Activated T-cell treated with anti-CD3 and anti-CD28 coated beads for 48 hours (primary cell): ENCODE measurements at places on chromosomes 7 and 10.

DNA sequence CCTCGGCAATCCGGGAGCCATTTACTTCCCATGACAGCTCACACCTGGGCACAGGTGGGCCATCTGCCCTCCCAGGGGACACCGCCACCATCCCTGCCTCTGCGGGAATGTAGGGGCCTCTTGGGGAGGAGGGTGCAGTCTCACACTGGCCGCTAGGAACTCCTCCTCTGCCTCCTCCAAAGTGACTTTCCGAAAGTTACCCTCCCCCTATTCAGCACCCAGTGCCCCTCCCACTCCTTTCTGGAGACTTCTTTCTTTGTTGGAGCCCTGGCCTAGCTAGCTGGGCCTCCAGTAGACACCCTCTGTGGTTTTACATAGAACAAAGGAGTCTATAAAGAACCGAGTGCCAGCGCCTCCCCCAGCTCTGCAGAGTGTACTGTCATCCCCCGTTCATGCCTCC, 45.8 kb upstream of the MNX1 start:
- no peak for DNase-seq

DNA sequence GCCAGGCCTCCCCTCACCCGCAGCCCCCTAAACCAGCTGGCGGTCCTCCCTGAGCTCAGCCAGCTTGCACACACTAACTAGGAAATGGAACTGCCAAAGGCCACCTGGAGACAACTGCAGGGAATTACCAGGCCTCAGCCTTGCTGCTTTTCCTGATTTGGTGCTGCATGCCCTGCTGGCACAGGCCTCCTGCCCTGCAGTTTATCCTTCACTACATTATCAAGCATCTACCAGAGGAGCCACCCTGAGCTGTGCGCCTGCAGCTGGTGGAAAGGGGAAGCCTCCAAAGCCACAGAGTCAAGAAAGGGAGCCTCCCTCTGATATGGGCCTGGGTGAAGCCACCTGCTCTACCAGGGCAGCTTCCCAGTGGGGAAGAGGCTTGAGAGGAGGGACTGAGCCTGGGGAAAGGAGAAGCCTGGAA, 139.8 kb downstream of the GRID1 start:
- no peak for DNase-seq

- DNase-seq = no peak
Observed at GRCh38 chr10:62903828-62904227, 87.7 kb upstream of the EGR2 start.

DNA sequence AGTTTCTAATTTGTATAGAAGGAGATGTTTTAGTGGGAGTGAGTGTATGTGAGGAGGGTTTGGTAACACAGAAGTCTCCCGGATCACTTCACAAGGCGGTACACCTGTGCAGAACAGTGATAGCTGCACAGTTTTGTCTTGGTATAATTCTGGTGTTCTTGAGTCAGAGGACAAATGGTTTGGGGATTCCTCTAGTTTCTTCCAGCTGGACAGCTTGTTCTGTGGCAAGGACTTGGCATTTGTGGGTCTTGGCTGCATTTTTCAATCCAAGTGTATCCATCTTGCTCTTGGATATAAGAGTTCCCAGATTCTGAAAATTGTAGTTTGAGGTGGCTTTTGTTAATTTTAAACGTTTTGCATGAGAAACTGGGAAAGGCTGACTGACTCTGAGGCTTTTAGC, 135.7 kb downstream of the AHR start:
- no peak for DNase-seq

DNA sequence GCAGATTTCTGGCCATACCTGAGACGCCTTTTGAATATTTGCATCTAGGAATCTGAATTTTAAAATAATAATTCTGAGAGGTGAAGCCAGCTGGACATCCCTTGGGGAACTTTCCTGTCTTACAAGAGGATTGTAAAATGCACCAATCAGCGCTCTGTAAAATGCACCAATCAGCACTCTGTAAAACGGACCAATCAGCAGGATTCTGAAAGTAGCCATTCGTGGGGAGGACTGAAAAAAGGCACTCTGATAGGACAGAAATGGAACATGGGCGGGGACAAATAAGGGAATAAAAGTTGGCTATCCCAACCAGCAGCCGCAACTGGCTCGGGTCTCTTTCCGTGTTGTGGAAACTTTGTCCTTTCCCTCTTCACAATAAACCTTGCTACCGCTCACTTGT, 9.9 kb downstream of the PPIF start:
- no peak for DNase-seq

DNA sequence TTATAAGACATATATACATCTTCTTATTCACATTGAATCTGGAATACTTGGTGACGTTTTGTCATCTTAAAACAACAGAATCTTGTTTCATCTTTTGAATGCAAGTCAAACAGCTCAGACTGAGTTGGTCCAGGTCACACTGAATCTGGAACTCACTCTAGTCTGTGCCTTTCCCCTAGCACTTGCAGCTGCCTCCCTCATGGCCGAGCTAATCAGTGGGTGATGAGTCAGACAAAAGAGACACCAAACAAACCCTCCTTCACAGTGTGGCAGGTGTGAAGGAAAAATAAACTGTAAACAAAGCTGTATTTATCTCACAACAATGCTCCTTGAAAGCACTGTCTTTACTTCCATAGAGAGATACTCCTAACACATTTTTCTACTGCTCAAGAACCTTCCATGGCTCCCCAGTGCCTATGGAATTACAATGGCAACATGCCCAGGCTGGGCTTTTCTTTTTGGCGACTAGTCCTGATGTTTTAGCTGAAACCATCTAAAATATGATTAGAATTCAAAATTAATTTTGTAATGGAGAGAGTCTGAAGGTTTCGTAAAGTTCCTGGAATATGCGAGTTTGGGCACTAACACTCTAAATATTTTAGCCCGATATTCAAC, 140.0 kb downstream of the ZNF365 start:
- DNase-seq = no peak

GRCh38 chr10:4885162-4885561, 59.2 kb downstream of the AKR1E2 start:
- DNase-seq = no peak

DNA sequence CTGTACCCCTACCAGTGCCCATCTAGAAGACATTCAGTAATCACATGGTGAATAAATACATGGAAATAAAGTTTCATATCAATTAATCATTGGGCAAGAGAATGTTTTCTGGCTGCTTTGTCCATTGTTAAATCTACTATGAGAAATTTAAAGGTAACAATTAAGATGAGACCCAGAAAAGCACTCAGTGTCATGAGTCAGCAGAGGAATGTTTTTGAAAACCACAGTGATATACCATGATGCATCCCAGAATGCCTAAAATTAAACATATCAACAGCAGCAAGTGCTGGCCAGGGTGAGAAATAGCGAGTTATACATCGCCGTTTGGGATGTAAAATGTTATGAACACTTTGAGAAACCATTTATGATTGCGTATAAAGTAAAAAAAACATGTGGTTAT, 825.3 kb upstream of the C7orf33 start:
- DNase-seq = no peak

DNA sequence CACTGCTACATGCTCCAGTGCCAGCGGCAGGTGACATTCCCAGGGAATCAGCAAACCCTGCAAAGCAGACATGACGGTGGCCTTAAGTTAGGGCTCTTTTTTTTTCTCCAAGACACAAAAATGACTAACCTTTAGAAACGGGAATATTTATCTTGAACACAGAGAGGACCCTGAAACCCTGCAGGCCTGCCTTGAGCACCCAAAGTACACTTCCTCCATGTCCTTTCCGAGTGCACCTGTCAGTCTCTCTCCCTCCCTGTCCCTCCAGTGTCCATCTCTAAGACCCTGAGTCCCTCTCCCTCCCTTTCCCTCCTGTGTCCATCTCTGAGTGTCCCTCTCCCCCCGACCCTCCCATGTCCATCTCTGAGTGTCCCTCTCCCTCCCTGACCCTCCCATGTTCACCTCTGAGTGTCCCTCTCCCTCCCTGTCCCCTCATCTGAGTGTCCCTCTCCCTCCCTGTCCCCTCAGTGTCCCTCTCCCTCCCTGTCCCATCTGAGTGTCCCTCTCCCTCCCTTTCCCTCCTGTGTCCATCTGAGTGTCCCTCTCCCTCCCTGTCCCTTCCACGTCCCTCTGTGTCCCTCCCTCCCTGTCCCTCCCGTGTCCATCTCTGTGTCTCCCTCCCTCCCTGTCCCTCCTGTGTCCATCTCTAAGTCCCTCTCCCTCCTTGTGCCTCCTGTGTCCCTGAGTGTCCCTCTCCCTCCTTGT, 51.2 kb upstream of the CAMK2B start:
- DNase-seq = no peak

- peak; percentile 56 for DNase-seq
Observed at GRCh38 chr10:114541081-114541796, 116.8 kb downstream of the ABLIM1 start.

- no peak for DNase-seq
Observed at GRCh38 chr7:3573151-3573550, 272.1 kb downstream of the SDK1 start.

GRCh38 chr7:150629347-150629746, 2.8 kb downstream of the GIMAP6 start:
- no peak for DNase-seq

DNA sequence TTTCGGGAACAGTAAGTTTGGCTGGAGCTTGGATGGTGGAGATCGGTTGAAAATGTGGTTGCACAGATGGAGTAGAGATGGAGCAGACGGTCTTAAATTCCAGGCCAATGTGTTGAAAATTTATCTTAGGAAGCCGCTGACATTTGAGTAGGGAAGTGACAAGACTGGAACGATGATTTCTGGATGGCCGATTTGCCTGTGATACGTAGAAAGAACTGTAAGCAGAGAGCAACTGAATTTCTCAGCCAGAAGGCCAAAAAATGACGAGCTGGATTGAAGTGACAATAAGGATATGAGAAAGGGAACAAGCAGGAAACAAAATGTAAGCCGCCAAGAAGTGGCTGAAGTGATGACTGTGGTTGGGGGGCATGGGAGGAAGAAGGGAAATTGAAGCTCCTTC, 687 bp upstream of the ARMC3 start:
- no peak for DNase-seq

GRCh38 chr10:58950618-58951017, 225.8 kb upstream of the PHYHIPL start:
- no peak for DNase-seq

- no peak for DNase-seq
Observed at GRCh38 chr10:4557469-4557868, 268.5 kb upstream of the AKR1E2 start.

DNA sequence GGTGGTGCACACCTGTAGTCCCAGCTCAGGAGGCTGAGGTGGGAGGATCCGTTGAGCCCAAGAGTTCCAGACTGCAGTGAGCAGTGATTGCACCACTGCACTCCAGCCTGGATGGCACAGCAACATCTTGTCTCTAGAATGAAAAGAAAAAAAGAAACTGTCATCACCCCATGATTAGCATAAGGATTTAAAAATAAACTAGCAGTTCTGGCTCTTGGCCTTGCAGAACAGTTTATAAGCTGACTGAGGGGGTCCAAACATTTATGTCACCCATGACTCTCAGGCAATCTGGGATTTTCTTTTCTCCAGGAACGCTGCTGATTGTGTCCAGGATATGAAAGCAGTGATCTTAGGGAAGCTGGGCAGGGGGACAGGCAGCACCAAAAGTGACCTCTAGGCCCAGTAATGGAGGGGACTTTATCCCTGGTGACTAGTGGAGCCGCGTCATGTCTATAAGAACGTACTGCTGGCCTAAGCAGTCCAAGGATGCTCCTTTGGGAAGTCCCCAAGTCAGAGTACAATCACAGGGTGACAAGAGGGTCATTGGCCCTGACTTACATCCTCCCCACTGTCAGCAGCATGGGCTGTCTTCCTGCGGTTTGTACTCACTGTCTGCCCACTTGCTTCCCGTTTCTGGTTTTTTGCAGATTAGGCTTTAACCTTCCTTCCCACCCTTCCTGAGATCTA, 177.4 kb downstream of the ARHGAP12 start:
- no peak for DNase-seq

DNA sequence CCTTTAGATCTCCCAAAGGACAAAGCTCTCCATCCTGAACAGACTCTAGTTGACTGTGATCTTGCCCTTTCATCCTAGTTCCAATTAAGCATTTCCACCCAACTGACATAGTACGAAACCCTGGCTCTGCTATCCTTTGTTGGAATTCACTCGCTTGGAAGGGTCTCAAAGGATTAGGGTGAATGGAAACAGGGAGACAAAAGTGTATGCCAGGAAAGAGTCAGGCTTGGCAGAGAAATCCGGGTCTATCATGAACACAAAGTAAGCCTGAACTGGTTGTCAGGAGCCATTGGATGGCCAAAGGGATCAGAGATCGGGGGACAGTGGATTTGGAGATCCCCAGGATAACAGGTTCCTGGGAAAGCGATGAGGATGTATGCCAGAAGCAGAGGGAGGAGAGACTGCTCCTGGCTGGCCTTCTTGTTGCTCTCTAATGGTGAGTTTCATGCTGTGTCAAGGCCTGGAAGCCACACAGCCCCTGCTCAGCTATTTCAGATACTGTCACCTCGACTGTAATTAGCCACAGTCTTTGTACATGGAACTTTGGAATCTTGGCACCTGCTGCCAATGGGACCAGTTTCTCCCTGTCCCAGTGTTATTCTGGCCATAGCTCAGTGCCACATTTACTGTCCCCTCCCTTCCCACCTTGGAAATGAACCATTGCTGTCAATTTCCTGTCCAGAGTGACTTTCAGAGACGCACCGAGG, 1168.7 kb upstream of the AUTS2 start:
- DNase-seq = no peak

GRCh38 chr10:21398563-21399231, 126.8 kb downstream of the SKIDA1 start:
- no peak for DNase-seq

- no peak for DNase-seq
Observed at GRCh38 chr10:109861081-109861480, 62.2 kb downstream of the XPNPEP1 start.

DNA sequence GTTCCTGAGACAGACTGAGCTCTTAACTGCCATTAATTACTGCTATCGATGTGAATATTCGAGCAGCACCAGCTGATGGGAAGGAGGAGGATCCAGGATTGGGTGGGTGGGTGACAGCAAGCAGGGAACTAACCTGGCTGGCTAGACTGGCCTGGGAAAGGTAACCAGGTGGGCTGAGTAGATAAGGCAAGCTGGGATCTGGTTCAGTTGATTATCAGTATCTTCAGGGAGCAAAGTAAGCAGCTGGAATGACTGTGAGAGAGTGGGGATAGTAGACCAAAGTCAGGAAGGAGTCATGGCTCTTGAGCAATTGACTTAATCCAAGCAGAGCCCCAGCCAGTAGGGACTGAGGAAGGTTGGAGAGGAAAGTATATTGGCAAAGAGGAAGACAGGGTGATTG, 46.9 kb upstream of the KMT2E start:
- no peak for DNase-seq
